ENCODE measurements at places on chromosomes 2 and 18.

DNA sequence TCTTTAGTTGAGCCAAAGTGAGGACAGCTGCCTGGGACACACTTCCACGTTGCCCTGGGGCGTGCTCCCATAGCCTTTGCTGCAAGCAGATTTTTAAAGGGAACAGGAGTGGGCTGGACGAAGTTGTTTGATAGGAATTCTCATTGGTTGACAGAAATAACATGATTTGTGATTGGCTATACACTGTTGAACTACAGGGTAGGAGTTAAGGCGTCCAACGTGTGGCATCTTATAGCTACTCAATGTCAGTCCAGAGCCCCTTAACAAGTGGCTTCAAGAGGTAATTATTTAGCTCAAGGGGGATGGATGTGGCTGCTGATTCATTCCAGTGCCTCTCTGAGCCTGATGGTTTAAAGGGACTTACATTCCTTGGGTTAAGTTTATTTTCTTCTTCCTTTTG, 65.5 kb downstream of the ACAA2 start:
- DNase-seq: no peak

GRCh38 chr2:4668381-4668780, 965.0 kb downstream of the DCDC2C start:
- DNase-seq: no peak

DNA sequence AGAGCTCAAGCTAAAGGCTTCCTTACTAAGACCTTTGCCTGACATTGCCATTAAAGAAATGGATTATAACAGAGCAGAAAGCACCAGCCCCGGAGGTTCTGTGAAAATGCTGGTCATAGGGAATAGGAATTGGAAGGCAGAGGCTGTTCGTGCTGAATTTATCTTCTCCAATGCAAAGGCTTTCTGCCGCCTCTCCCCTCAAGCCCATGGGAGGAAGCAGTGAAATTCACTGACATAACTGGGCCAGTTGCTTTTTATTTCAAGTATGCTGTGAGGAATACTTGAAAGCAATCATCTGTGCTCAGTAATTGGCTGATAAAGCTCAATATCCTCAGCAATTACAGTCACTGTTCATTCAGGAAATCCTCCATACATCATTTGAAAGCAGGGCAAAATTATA, 85.4 kb upstream of the LINC00305 start:
- DNase-seq: no peak

GRCh38 chr2:20400306-20400705, 46.6 kb upstream of the RHOB start:
- no peak for DNase-seq
